HuH-7.5 (cell line): ENCODE measurements at places on chromosomes 7 and 10.
A peak's percentile ranks its signal among the peaks of the same experiment; 100 is the strongest.

- DNase-seq: no peak
Measured at GRCh38 chr7:122467661-122468449, 163.3 kb upstream of the FEZF1 start.

DNA sequence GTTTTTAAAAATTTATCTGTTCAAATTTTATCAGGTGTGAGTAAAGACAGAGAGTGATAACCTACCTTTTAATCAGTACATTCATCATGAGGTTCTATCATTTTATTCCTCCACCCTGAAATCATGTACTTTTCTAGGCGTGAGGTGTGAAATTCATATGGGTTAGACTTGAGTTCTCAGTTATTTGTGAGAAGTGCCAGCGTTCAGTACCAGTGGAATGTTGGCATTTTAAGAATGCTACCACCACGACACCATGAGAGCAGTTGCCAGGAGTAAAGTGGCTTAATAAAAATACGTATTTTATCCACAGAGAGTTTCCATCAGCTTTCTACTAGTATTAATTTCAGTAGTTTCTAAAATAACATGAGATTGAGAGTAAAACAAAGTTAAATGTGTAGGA is 104.1 kb upstream of the FERD3L start:
- DNase-seq: no peak

GRCh38 chr7:49023345-49024328 is 99.3 kb downstream of the CDC14C start:
- DNase-seq: no peak

DNA sequence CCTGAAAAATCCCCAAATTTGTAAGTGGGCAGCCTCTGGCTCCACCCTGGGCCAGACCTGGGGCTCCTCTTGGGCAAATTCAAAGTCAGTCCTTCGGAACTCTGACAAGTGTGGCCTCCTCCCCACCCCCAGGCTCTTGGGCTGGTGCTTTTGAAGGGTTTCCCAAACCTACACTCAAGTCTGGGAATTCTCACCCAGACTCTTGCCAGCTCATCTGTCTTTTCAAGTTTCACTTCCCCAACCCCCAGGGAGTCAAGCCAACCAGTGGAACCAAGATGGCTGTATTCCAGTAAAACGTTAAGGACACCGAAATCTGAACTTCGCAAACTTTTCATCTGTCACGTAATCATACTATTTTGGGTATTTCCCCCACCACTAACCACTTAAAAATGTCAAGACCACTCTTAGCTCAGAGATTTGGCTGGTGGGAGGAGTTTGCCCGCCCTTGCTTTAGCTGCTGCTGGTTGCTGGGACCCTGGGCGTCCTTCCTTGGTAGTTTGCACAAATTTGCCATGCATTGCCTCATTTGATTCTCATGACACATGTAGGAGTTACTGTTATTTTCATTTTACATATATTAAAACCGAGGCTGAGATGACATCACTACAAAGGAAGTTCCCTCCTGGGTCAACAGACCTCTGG is 1.7 kb upstream of the MYO1G start:
- DNase-seq: no peak

DNA sequence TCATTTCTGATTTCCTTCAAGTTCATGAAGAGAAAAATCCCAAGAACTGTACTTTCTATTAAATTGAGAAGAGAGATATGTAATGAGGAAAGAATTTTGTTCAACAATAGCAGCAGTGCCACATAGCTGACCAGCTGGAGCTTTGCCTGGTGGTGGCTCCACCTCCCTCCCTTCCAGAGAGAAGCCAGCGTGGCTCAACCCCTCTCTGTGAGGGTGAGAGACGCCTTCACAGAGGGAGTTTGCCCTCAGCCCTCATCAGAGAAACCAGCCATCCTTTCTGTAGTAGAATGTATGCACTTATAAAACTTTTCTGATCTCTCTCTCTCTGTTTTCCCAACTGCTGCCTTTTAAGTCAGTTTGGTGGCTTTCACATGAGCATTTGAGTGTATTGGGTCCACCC is 20.5 kb upstream of the COL1A2 start:
- DNase-seq: no peak

- DNase-seq: peak; percentile 71
Measured at GRCh38 chr7:27184337-27185012, 557 bp downstream of the HOXA11 start.

DNA sequence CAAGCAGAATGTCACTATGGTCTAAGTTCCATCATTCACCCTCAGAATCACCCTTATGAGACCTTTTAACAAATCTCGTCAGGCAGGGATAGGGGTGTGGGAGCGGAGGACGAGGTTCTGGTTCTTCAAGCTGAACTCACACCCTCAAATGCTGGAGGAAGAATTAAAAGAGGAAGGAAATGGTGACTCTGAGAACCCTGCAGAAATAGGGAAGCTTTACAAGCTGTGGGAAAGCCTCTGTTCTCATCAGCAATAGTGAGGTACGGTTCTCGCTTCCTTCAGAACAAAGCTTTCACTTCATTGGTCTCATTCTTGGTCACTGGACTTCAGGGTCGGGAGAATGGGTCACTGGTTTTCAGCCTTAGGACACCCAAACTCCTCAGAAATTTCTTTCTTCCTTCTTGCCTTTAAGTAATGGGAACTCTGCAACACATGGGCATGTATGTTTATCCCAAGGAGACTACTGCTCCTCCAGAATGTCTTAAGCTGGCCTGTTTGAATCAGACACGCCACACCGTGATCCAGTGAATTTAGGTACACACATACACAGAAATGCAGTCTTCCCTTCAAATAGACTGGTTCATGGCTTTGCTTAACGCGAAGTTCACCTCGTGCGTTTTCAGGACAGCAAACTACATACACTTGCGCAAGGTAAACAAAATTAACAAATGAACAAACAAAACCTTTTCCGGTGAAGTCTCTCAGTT is 226.0 kb downstream of the SFMBT2 start:
- no peak for DNase-seq

GRCh38 chr7:21844742-21845141 is 101.0 kb downstream of the CDCA7L start:
- DNase-seq: no peak

- DNase-seq: no peak
Measured at GRCh38 chr10:97764519-97764931, 7.3 kb downstream of the SFRP5 start.

GRCh38 chr7:100874300-100874576 is 665 bp upstream of the SRRT start:
- no peak for DNase-seq

DNA sequence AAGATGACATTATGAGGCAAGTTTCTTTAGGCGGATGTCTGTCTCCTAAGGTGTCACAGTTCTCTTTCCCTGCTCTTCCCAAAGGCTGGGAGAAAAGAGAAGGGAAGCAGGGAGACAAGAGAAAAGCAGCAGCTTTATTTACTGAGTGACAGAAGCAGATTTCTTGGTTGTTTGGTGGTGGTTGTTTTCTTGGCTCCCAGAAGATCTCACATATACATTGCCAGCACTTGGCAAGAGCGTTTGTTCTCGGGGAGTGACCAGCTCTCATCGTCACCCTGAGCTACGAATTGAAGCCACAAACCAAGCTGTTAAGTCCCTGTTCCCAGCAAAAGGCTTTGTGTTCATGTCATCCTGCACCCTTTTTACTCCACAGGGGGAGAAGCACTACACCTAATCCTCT is 11.4 kb downstream of the CDHR3 start:
- DNase-seq: no peak

- no peak for DNase-seq
Measured at GRCh38 chr10:92897916-92898315, 49.6 kb downstream of the EXOC6 start.
